ENCODE measurements at places on chromosomes 4 and X. TPM values are rescaled to one million over a fixed set of nuclear protein-coding genes. Genes with fewer than 3 reads are reported as not detected.

Gene PNMA6A
- 0.53 TPM for total RNA-seq

Gene MBNL3
- 1.4 TPM for total RNA-seq

Gene IKBKG
- 19.0 TPM for total RNA-seq

Gene MAGEB17
- total RNA-seq: not detected

Gene NPNT
- 0.11 TPM for total RNA-seq

Gene STK32B
- 16.8 TPM for total RNA-seq

Gene C4orf54
- total RNA-seq: not detected

Gene KCND1
- total RNA-seq: 0.13 TPM

Gene CSAG2
- total RNA-seq: not detected

Gene NPY2R
- total RNA-seq: not detected

Gene LUZP4
- not detected for total RNA-seq

Gene AREG
- 0.32 TPM for total RNA-seq

Gene NOX1
- not detected for total RNA-seq

Gene ZNF595
- 8.8 TPM for total RNA-seq

Gene CLDN34
- 0.26 TPM for total RNA-seq

Gene TLR7
- total RNA-seq: not detected

Gene H2BW2
- total RNA-seq: not detected

Gene EMCN
- 105 TPM for total RNA-seq

Gene DTHD1
- not detected for total RNA-seq

Gene MGST2
- 60.2 TPM for total RNA-seq

Gene CXCL8
- total RNA-seq: 311 TPM

Gene GTPBP6
- 64.9 TPM for total RNA-seq

Gene SSX1
- total RNA-seq: not detected

Gene PDE6B
- total RNA-seq: 3.9 TPM

Gene MORC4
- 21.2 TPM for total RNA-seq

Gene PRDM5
- 6.1 TPM for total RNA-seq

Gene DACH2
- not detected for total RNA-seq

Gene TEX11
- not detected for total RNA-seq

Gene NPY1R
- total RNA-seq: 0.14 TPM

Gene PAGE1
- not detected for total RNA-seq

Gene ATP5ME
- total RNA-seq: 124 TPM

Gene RIPPLY1
- not detected for total RNA-seq

Gene CCNA2
- 110 TPM for total RNA-seq

Gene MUC7
- total RNA-seq: not detected

Gene GNRHR
- not detected for total RNA-seq

Gene CNKSR2
- under 0.01 TPM for total RNA-seq

Gene KCNE5
- total RNA-seq: 0.13 TPM

Gene FANCB
- total RNA-seq: 5.1 TPM

Gene GAGE1
- not detected for total RNA-seq

Gene TAF7L
- total RNA-seq: 1.2 TPM

Gene PLXNB3
- 5.5 TPM for total RNA-seq

Gene BEX2
- total RNA-seq: 0.67 TPM

Gene TBC1D25
- 6.5 TPM for total RNA-seq

Gene GAB1
- total RNA-seq: 16.5 TPM

Gene RTL3
- not detected for total RNA-seq

Gene PAGE4
- not detected for total RNA-seq

Gene TRAM1L1
- 0.26 TPM for total RNA-seq

Measured in pulmonary artery endothelial cell (primary cell).